ENCODE measurements at places on chromosomes 1 and 21.

DNA sequence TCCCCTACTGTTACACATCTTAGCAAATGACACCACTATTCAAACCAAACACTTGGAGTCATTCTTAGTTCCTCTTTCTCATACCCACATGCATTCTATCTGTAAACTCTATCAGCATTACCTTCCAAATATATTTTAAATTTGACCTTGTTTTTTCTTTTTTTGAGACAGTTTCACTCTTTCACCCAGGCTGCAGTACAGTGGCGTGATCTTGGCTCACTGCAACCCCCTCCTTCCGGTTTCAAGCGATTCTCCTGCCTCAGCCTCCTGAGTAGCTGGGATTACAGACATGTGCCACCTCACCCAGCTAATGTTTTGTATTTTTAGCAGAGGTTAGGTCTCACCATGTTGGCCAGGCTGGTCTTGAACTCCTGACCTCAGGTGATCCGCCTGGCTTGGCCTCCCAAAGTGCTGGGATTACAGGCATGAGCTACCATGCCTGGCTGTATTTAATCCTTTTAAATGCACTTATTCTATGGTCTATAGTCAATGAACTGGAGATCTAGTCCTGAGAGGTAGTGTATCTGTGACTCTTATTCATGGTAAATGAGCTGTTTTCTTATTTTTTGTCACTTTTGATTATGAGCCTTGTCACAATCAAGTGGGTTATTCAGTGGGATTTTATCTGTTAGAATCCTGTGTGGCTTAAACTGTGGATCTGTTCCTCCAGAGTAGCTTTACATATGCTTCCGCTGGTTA is 73.1 kb downstream of the GATAD2B start:
- peak; percentile 15 for DNase-seq

DNA sequence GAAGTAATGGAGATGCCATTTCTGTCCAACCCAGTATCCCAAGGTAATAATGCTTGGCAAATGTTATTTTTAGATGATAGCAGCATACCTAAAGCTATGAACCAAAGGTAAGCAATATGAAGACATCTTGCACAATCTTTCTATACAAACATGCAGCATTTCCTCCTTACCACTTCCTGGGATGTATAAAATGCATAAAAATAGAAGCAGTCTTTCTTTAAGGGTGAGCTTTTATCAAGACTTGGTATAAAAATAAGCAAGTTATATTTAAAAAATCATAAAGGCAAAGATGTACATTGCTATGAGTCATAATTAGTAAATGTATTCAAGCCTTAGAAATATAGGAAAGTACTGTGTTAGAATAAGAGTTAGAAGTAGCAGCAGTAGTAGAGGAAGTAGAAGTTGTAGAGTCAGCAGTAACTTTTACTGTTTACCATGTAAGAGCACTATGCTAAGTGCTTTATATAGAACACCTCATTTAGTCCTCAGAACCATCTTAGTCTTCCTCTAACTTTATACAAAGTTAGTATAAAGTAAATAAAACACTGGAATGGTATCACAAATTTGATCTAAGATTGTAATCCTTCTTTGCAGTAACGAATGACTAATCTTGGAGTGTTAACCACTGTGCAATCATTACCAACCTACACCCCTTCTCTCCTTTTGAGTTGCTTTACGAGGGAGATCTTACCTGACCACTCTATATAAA is 371.3 kb downstream of the VAV3 start:
- no peak for DNase-seq

DNA sequence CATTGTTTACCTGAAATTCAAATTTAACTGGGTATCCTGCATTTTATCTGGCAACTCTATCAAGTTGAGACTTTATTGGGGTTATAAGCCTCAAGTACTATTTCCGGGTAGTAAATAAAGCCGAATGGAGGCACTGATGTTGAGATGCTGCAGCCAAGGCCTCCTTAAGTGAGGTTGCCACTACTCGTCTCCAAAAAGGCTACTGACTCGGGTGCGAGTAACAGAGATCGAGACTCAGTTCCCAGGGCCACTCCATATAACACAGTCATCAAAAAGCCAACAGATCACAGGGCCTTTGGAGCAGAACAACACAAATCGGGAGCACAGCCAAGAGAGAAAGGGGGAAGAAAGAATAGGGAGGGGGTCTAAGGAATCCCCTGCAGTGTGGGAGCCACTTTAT is 524 bp downstream of the COPA start:
- DNase-seq: peak; percentile 10

GRCh38 chr1:162631546-162632191 is 595 bp upstream of the DDR2 start:
- no peak for DNase-seq

- no peak for DNase-seq
Measured at GRCh38 chr1:94783342-94784189, 36.6 kb upstream of the SLC44A3 start.

DNA sequence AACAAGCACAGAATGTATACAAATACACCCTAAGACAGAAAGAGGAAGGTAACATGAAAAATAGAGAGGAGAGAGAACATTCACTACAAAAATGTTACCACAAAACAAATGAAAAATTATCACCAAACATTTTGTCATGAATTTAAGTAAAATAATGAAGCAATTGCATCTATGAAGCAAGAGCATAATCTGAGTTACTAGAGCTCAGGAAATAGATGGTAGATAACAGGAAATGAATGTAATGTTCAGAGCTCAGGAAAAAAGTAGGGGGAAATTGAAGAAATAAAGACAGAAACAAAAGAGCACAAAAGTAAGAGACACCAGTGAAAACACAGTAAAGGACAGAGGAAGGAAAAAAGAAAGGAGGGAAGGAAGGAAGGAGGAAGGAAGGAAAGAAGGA is 19.4 kb downstream of the SEC16B start:
- no peak for DNase-seq

GRCh38 chr21:26948194-26948593 is 18.7 kb downstream of the ADAMTS5 start:
- no peak for DNase-seq

- DNase-seq: no peak
Measured at GRCh38 chr1:15070145-15070748, 83.3 kb upstream of the TMEM51 start.

DNA sequence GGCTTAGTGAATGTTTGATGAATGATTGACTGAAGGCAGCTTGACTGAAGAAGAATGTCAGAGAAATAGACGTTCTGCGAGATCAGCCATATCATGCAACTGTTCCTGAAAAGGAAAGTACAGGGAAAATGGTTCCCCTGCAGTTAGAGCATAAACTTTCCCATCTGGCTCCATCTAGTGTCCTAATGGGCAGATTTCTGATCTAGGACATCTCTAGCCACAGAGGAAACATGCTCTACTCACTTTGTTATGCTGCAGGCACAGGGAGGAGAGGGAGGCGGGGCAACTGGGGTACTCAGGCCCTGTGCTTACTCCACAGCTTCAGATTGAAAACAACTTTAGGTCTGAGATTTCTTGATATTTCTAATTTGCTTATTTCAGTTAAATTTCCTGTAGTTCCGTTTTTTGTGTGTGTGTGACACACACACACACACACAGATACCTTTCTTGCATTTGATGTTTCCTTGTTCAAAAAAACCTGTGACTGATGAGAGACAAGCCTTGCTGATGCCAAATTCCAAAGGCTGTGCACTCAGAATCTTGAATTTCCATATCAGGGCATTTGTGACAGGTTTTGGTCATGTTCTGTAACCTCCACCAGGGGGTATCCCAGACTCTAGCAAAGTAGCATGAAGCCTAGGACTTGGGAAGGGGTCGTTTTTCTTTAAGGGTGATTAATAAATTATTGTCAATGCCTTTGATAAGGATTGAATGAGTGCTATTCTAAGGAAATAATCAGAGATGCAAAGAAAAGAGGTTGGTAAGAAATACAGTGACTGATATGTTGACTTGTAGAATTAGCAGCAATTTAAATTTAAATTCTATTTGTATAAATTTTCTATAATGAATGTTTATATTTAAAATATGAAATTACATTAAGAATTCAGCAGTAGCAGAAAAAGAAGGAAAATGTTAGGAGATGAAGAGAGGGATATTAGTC is 139.7 kb upstream of the BEND5 start:
- no peak for DNase-seq

DNA sequence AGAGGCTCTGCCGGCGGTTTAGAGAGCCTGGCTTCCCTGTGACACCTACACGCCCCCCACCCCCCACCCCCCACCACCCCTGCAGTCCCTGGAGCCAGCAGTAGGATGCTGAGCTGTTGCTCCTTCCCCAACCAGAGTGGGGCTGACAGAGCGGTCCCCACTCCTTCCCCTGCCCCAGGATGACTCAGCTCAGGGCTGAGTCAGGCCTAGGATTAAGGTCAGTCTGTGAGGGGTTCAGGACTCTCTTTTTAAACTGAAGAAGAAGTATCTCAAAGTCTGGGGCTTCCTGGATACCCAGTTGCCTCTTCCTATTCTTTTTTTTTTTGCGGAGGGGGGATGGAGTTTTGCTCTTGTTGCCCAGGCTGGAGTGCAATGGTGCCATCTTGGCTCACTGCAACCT is 19.1 kb downstream of the DMBX1 start:
- no peak for DNase-seq

Data from stimulated activated naive CD8-positive, alpha-beta T cell treated with anti-CD3 and anti-CD28 coated beads, Interleukin-15, amount 100 ng/mL, for 72 hours (primary cell).